Adipocyte (in vitro differentiated cells): ENCODE measurements at places on chromosomes 3 and 15.
A peak's percentile ranks its signal among the peaks of the same experiment; 100 is the strongest.

- no peak for DNase-seq
These were observed 50.8 kb downstream of the SLC12A8 start for GRCh38 chr3:125161607-125162219.

GRCh38 chr3:58009749-58010535 lies 1.7 kb downstream of the FLNB start:
- no peak for DNase-seq

GRCh38 chr15:77637851-77638692 lies 5.4 kb upstream of the LINGO1 start:
- DNase-seq: no peak

DNA sequence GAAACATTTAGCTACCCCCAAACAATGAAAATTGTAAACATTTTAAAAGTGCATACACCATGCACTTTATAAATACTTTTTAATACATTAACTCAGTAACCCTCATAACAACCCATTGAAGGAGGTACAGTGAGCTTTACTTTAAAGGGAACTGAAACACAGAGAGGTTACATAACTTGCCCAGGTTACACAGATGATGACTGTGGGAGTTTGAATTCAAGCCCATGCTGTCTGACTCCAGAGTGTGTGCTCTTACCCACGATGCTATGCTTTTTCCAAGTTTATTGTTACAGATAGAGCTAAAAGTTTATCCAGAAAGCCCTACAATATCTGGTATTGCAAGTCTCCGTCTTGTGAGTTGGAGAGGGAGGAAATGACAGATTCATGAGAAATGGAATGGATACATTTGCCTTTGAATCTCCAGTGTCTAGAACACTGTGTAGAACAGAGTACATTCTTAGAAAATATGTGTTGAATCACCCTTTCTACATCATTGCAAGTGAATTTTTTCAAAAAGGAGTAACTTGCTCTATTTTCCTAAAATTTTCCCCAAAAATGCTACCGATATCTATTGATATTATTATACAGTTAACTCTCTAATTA lies 428.3 kb downstream of the NAALADL2 start:
- DNase-seq: peak; percentile 42

DNA sequence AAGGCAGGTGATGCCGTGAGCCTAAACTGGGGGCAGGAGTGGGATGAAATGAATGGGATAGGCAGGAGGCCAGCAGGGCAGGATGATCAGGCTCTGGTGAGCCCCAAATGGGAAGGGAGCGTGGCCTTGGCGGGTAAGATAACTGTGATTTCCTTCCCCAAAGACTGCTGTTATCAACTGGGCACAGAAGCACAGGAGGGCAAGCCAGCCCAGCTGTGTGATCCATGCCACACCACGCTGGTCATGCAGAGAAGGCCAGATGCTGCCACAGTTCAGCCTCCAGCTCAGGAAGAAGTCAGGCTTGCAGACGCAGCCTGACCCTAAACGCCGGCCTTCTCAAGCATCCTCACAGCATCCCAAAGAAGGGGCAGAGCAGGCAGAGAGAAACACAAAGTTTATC lies 52.1 kb upstream of the GNB5 start:
- DNase-seq: no peak
